CD4-positive, CD25-positive, alpha-beta regulatory T cell (primary cell): ENCODE measurements at places on chromosomes 2 and 18.

GRCh38 chr2:19898592-19899329, 3.0 kb downstream of the TTC32 start:
- DNase-seq = no peak

GRCh38 chr2:172113617-172114016, 10.9 kb upstream of the DLX2 start:
- DNase-seq = no peak

DNA sequence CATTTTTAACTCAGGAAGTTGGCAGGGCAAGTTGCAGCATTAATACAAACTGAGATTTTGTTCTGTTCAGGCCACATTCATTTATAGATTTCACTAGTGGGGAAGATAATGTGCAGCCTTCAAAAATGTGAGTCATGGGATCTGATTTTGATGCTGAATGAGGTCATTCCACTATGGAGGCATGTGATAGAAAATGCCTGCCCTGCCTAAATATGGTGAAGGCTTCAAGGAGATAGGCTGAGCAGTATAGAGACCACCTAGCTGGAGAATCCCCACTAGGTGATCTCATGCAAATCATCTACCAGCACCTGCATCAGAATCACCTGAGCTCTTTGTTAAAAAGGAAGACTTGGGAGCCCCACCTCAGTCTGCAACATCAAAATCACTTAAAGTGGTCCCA, 43.7 kb downstream of the PAX3 start:
- no peak for DNase-seq

DNA sequence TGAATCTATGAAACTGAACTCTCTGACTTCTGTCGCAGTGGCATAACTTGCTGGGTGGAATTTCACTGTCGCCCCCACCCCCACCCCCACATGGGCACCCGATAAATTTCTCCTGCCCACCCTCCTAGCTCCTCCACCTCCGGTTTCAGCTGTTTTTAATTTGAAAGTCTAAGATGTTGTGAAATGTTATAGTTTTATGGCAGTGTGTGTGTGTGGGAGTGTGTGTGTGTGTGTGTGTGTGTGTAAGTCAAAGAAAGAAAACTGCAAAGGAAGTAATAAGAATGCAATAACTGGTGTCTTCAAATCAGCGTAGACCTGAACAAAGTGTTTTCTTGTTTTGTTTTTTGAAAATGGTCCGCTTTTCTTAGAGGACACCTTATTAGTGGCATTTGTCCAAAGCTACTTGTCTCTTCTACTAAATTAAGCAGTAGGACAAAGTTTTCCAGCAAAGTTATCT, 388 bp downstream of the DTNA start:
- no peak for DNase-seq

- DNase-seq = no peak
Measured at GRCh38 chr2:215536510-215536909, 100.6 kb upstream of the FN1 start.

- DNase-seq = no peak
Measured at GRCh38 chr18:69246027-69246426, 154.7 kb upstream of the DOK6 start.

DNA sequence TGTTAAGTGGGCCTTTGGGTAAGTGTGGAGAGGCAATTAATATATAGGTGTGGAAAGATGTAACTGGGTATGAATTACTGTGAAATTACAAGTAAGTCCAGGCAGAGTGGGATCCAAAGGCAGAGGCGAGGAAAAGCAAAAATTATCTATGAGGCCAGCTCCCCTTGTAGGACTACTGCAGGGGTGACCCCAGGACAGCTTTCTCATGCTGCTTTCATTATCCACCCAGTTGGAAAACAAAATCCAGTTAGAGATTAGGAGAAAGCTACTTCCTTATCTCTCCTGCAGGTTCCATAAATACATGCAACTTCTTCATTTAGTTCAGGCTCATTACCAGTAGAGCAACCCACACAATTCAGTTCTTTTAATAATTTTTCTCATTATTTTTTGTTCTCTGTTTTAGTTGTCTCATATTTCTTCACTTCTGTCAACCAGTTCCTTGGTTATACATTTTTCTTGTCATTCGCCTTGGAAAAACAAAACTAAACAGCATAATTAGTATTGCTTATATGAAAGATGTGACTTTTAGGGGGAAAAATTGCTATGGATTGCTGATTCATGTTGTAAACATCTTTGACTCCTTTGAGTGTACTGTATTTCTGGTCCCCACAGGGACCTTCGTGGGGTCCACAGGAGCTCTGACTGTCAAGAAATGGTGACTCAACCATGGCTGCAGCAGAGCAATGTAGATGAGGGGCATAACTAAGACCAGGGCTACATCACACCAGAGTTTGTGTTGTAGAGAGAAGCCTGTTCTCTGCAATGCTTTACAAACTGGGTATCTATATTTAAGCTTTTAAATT, 110.4 kb upstream of the PARD3B start:
- DNase-seq = no peak

GRCh38 chr2:100832885-100833284, 12.9 kb downstream of the NPAS2 start:
- no peak for DNase-seq

DNA sequence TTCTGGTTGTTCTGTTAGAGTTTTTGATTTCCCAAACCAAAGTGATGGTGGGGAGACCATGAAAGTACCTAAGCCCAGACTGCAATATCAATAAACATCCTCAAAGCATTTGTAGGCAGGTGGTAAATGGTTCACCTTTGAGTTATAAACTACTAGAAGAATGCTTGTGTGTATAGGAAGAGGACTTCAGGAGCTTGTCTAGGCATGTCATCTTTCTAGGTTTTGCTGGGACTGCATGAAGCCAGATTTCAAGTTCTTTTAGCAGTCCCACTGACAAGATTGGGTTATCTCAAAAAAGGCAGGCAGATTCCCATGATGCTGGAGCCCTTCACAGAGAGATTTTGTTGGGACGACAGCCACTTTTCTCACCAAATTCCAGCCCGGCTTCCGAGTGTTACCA, 135.3 kb downstream of the KCNE4 start:
- no peak for DNase-seq

DNA sequence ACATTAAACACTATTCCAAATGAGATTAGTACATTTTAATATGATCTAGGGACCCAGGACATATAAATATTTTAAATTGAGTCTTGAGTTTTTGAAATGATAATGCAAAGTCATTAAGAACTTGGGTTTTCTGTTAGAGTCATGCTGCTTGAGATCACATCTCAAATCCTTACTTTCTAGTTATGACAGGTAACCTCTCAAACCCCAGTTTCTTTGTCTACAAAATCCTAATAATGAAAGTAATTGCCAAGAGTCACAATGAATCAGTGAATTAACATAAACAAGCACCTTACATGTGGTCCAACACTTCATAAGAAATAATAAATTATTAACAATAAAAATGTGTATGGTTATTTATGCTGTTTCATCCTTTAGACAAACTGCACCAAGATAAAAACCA, 607.6 kb downstream of the LRP1B start:
- no peak for DNase-seq

DNA sequence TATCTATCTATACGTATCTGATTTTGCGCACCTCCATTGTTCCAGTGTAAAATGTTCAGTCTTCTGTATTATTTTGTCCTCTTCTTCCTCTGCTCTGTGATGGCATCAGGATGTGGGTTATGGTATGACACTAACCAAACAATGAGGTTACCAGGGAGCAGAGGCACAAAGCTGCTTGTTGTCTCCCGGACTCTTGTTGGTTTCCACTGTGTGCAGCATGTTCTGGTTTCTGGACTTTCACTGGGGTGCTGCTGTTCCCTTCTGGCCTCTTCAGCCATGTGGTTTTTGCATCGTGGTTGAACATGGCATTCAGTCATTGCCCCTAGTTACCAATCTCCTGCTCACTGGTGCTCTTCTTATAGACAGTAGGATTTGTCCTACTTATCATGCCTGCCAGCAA, 665.9 kb downstream of the CBLN2 start:
- no peak for DNase-seq

GRCh38 chr2:212537726-212538304, 787 bp downstream of the ERBB4 start:
- DNase-seq = no peak

DNA sequence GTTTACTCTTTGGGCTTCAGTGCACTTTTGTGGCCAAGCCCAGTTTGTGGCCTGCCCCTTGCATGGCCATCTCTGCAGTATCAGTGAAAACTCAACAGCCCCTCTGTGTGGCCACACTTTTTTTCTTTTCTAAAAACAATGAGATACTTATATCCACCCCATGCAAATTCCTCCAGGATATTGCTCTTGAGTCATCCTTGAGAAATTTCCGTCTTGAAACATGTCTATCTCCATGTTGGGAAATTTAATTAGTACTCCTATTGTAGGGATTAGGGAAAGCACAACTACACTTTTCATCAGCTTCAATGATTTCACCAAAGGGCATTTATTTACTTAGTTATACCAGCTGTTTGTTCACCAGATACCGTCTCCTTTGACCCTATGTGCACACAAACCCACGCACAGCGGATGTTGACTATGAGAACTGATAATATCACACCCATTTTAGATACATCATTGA, 993.1 kb downstream of the TSN start:
- no peak for DNase-seq

GRCh38 chr2:31765078-31765945, 184.6 kb upstream of the SRD5A2 start:
- DNase-seq = no peak

DNA sequence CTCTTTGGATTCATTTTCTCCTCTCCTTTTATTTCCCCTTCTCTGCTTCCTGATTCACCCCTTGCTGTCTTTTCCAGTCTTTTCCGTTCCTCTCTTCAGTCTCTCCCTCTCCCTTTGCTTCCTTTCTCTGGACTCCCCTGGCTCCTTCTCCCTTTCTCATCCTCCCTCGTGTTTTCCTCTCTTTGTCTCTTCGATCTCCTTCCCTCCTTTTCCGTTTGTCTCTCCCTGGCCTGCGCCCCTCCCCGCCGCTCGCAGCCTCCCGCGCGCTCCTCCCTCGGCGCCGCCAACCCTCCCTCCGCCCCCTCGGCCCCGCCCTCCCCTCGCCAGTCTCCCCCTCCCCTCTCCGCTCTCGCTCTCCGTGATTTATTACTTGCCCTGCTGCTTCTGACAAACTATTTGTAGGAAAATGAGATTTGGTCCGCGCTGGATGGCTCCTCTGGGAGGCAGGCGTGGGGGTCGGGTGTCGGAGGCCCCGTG, 46.0 kb upstream of the PAX8 start:
- peak; percentile 10 for DNase-seq

DNA sequence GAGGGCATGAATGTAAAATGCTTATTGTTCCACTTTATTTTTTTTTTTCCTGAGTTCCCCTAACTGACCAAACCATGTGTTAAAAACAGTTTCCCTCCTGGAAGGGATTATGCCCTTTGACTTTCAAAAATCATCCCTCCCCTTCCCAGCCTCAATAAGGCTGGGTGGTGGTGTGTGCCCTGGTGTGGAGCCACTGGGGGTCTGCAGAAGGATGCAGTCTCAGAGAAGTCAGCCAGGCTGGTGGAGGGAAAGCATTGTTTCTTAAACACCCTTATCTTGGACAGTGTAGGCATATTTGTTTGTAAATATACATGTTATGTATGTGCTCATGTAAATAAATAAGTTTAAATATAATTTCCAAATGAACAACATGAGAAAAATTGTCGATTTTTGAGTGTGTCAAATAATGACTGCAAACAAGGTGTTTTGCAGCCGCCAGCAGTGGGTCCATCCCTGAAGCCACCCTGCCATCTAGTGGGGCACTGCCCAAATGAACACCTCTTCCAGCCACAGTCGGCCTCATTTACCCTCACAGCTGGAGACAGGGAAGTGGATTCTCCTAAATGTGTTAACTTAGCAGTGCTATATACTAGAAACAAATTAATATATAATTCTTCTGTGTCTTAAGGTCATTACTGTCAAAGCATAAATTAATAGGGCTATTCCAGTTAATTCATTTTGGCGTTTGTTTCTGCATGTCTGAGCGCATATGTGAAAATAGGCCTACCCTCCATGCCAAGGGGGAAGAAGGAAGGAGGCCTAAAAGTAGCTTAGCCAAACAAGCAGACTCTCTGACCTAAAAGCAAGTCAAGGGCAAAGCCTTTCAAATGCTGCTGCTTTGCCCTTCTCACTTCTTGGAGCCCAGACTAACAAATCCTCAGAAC, 209.6 kb upstream of the PIK3C3 start:
- DNase-seq = no peak

GRCh38 chr2:17959833-17960232, 81.4 kb downstream of the KCNS3 start:
- DNase-seq = no peak

- DNase-seq = no peak
Measured at GRCh38 chr2:64594226-64594989, 59.3 kb downstream of the SERTAD2 start.

DNA sequence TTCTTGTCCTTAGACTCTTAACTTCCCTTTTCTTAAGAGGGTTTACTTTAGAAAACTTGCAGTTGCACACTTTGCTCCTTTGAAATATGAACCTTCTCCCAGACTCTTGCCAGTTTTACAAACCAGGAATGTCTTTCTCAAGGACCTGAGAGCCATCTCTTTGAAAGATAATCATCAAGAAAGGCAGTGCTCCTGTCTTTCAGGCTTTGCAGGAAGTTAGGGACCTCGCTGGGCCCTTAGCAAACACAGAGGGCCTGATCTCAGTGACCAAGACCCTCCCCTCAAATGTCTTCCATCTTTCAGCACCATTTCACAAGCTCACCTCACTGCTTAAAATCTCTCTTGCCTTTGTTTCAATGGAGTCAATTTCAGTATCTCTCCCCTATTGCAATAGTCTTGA, 32.0 kb upstream of the NYAP2 start:
- DNase-seq = no peak

DNA sequence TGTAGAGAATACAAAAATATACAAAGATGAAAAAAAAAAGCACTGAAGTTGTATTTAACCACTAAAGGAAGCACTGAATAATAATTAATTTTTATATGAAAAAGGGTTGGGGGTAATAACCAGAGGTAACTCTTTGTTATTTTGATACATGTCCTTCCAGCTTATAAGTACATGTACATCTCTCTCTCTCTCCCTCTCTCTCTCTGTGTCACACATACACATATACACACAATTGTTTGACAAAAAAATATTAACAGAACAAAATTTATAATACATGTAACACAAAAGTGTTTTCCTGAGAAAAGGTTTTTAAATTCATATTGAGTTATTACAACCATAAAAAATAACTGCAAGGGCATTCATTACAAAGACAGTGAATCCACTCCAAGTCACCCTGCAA, 4.6 kb downstream of the WIPF1 start:
- no peak for DNase-seq
